ENCODE measurements at places on chromosomes 16 and 17.

DNA sequence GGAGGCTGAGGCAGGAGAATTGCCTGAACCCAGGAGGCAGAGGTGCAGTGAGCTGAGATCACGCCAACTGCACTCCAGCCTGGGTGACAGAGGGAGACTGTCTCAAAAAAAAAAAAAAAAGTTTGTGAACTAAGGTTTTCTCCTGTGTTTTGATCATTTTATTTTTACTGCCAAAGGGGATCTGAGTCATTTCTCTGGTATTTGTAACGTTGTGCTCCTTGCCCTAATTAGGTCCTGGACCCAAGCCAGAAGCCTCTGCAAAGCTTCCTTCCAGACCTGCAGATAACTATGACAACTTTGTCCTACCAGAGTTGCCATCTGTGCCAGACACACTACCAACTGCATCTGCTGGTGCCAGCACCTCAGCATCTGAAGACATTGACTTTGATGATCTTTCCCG lies 32.1 kb downstream of the IST1 start:
- peak; percentile 15 for DNase-seq

- DNase-seq: no peak
Observed at GRCh38 chr17:40295488-40296436, 8.1 kb downstream of the CDC6 start.

DNA sequence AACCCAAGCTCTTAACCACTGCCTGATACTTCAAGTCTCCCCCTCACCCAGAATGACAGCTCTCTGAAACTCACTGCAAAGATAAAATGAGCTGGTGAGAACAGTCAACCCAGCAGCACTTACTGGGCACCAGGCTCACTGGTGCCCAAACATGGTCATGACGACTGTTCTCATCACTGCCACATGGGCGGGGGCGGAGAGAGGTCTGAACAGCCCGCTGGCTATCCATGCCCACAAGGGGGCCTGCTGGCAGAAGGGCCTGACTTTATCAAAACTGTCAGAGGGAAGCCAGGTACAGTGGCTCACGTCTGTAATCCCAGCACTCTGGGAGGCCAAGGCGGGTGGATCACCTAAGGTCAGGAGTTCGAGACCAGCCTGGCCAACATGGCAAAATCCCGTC lies 4.0 kb downstream of the MYBBP1A start:
- no peak for DNase-seq

GRCh38 chr17:29710891-29711418 lies 88.2 kb upstream of the CORO6 start:
- DNase-seq: no peak

GRCh38 chr16:23416816-23417215 lies 36.2 kb downstream of the COG7 start:
- no peak for DNase-seq

DNA sequence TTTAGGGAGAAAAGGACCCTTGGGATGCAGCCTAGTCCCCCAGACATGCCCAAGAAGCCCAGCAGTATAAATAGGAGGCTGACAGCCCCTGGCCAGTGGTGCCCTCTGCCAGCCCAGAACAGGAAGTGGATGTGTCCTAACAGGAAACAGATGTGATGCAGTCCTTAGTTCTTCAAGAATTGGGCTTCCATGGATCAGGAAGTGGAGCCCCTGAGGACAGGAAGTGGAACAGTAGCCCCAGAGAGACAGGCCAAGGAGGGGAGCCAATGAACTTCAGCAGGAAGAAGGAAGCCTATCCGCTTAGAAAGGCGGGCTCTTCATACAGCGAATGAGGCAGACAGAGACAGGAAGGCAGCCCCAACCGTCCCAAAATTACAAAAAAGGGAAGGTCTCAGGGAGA lies 7.2 kb downstream of the CTF1 start:
- DNase-seq: no peak

- no peak for DNase-seq
Observed at GRCh38 chr17:81712468-81713003, 452 bp downstream of the SLC25A10 start.

DNA sequence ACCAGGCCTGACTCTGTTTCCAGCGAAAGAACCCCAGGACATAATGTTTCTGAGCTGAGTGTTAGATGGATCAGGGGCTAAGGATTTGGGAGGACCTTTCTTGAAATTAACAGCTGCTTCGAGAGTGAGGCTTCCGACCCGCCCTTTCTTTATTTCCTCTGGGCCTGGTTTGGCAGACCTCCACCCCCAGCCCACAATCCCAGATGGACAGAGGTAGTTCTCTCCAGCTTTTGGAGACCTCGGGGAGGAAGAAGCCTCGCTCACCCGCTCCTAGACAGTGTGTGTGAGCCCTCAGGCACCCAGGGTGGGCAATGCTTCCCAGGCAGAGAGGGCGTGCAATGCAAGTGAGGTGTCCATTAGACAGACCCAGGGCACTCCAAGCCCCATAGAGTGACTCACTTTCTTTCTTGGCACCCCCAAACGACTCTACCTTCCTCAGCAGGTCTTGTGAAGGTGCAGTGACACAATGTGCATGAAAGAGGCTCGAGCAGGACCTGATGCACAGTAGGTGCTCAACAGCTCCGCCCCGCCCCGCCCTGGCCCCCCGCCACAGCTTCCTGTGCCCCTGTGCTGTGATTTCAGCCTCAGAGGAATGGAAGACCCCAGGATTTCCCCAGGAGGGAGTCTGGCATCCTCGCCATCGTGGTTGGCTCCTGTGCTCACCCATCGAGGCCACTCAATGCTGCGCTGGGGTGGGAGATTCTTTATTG lies 50.7 kb upstream of the TOB1 start:
- DNase-seq: no peak

GRCh38 chr16:76486740-76487139 lies 209.5 kb downstream of the CNTNAP4 start:
- no peak for DNase-seq

DNA sequence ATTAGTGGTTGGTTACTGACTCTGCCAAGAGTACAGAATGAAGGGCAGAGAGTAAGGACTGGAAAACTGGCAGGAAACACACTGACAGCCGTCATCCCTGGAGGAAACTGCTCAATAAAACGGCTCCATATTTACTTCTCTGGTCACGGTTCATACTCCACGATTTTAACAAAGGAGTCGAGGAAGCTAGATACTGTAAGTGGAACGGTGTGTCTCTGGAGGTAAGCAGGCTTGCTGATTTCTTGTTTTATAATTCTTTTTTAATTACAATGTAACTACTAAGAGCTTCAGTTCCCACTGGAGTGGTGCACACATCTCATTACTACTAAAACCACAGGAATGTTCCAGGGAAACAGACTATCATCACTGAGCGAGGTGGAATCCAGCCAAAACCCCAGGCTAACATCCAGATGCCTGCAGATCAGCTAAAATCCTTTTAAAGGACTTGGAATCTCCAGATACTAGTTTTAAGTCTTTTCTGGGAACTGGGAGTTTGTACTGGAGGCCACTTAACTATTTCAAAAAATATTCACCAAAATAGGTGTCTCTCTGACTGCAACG lies 17.8 kb downstream of the SERPINF1 start:
- no peak for DNase-seq

DNA sequence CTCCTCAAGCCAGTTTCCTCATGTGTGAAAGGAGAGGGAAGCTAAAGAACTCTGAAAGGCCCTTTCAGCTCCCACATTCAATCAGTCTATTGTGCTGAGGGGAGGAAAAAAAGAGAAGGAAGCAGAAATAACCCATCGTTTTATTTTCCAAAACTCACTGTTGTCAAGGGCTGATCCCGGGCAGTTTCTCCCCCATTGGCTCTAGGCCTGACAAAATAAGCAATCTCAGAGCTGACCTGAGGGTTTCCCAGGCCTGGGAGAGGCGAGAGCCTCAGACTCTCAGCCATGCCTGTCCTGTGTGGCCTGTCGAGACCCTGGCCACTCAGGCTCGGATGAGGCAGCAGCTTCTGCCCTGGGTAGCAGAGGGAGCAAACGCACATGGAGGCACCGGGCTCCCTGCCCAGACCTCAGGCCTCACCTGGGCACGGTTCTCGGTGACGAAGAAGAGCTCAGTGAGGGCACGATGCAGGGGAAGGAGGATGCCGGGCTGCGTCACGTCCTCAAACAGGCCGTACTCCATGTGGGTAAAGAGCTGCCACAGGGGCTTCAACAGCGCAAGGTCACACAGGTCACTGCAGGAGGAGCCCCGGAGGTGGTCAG lies 45.0 kb upstream of the ATP2A3 start:
- no peak for DNase-seq

GRCh38 chr16:57615813-57616212 lies 12.6 kb upstream of the ADGRG1 start:
- no peak for DNase-seq

GRCh38 chr16:85670840-85671239 lies 17.9 kb downstream of the GINS2 start:
- DNase-seq: no peak

DNA sequence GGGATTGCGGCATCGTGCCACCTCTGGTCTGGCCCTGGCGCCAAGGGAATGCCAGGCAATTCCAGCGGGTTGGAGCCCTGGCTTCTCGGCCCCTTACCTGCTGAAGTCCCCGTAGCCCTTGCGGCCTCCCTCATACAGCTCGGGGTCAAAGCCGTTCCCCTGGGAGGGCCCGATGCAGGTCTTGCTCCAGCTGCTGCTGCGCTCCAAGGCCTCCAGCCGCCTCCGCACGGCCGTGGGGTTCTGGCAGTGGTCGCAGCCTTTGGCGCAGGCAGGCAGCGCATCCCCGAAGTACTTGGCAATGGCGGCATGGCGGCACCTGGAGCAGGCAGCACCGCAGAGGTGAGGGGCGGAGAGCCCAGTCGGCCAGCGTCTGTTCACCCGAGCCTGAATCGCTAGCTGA lies 1.9 kb upstream of the SMIM5 start:
- no peak for DNase-seq

DNA sequence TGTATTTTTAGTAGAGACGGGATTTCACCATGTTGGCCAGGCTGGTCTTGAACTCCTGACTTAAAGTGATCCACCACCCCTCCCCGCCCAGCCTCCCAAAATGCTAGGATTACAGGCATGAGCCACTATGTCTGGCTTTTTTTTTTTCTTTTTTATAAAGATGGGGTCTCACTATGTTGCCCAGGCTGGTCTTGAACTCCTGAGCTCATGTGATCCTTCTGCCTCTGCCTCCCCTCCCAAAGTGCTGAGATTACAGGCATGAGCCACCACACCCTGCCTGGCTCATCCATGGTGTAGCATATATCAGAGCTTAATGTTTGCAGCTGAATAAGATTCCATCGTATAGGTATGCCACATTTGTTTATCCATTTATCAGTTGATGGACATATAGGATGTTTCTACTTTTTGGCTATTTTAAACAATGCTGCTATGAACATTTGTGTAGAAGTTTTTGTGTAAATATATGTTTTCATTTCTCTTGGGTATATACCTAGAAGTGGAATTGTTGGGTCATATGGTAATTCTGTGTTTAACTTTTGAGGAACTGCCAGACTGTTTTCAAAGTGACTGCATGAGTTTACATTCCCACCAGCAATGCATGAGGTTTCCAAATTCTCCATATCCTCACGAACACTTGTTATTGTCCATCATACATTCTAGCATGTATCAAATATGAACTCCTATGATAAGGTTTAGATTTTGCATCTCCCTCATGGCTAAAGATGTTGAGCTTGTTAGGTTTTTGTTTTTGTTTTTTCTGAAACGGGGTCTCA lies 55.7 kb upstream of the HAS3 start:
- DNase-seq: no peak

GRCh38 chr17:56867948-56868376 lies 34.0 kb downstream of the DGKE start:
- DNase-seq: no peak

DNA sequence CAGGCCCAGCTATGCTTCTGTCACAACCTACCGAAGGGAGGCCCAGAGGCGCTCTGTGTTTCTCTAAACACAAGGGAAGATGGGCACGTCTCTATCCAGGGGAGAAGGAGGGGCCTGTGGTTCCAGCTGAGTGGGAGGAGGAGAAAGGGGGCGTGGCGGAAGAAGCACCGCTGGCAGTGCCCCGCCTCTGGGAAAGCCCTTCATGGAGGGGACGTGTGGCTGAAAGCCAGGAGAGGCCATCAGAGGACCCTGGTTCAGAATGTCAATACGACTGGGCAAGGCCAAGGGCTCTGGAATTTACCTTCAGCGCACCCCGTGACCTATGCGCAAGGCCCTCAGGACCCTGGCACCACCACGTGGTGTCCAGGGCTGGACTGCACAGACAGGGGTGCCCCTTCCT lies 12.3 kb upstream of the SLC38A8 start:
- no peak for DNase-seq

- no peak for DNase-seq
Observed at GRCh38 chr17:40857535-40857934, 9.5 kb downstream of the KRT12 start.

DNA sequence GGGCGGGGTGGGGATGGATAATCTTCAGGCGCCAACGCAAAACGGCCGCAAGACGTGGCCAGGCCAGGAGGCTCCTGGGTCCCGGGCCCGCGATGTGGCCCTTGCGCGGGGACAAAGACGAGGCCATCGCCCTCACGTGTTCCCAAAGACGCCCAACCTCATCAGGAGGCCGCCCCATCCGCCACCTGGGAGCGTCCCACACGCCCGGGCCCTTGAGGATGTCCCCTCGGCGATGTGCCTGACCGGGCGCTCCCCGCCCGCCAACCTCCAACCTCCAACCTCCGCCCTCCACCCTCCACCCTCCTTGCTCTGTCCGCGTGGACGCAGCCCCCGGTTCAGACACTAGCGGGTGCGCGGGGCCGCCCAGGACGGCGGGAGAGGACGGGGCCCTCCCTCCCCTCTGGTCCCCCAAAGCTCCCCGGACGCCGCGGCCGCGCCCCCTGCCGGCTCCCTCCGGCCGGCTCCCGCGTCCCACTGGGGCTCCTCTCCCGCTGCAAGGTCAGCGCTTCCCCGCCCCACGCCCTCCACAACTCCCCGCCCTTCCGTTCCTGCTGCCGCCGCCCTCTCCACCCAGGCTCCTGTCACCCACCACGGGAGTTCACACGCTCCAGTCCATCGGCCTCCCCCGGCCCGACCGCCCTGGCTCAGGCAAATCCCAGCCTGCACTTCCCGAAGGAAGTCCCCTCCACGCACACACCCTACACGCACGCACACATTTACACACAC lies 250.8 kb upstream of the RPL38 start:
- DNase-seq: peak; percentile 11

DNA sequence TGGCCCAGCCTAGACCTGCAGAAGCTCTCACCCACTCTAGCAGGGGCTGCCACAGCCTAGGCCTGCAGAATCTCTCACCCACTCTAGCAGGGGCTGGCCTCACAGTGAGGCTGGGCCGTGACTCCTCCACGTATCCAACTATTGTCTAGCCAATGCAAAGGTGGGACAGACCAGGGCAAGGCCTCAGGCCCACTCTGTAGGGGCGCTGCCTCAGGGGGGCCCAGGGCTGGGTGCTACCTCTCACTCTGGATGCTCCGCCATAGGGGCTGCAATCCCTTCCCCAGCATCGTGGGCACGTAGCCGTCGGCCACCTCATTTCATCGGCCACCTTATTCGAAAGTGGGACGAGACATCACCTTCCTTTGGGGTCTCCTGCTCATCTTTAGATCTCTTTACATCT lies 51.7 kb downstream of the RPH3AL start:
- DNase-seq: no peak

- DNase-seq: no peak
Observed at GRCh38 chr17:79942011-79942405, 93.7 kb downstream of the TBC1D16 start.

- DNase-seq: peak; percentile 33
Observed at GRCh38 chr17:59651346-59651745, 31.7 kb downstream of the CLTC start.

GRCh38 chr17:15513856-15514459 lies 46.5 kb upstream of the CDRT4 start:
- DNase-seq: no peak
